Body of pancreas (tissue), 4 donors: ENCODE measurements at places on chromosomes 1 and 21. TPM values are rescaled to one million over a fixed set of nuclear protein-coding genes. Genes with fewer than 3 reads are reported as not detected.

The OR2L13 gene
- total RNA-seq: not detected

The DIRAS3 gene
- 5.3 TPM for total RNA-seq

DNA sequence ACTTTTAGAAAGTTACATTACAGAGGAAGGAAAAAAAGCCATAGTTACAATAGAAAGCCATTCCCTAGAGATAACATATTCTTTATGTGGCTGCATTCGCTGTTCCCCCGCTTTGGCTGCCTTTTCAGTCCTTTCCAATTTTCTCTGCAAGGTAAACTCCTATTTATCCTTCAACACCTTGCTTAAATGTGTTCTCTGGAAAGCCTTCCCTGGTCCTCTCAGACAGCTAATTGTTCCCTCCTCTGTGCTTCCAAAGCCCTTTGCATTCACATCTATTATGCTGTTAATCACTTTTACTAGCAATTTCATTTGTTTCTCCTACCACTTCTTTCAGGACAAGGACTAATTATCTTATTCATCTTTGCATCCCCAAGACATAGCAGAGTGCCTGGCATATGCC, 1.6 kb downstream of the PHC2 start:
- peak overlapping the region; percentile 37 for H3K4me3 ChIP-seq
- H3K27me3 ChIP-seq: no peaks in the 10 kb centered on the region
- H3K36me3 ChIP-seq: no peaks in the 10 kb centered on the region
- DNase-seq: no peak

DNA sequence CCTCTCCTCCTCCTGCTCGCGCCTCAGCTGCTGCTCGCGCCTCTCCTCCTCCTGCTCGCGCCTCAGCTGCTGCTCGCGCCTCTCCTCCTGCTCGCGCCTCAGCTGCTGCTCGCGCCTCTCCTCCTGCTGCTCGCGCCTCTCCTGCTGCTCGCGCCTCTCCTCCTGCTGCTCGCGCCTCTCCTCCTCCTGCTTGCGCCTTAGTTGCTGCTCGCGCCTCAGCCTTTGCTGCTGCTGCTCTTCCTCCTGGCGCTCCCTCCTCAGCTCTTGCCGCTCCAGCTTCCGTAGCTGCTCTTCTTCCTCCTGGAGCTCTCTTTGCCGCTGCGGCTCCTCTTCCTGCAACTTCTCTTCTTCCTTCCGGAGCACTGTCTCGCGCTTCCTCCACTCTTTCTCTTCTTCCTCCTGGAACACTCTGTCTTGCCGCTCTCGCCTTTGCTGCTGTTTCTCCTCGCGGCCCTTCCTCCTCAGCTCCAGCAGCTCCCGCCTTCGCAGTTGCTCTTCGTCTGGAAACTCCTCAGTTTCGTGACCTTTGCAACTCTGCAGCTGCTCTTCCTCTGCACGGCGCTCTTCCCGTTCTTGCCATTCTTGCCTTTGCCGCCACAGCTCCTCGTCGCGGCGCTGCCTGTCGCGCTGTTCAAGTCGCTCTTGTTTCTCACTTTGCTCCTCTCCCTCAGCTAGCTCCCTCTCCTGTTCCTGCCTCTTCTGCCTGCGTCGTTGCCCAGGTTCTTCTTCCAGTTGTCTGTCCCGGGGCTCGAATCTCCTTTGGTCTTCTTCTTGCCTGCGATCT, 3.0 kb downstream of the TCHH start:
- no peak for DNase-seq
- no peak overlapping the region for H3K27ac ChIP-seq
- H3K4me1 ChIP-seq: peaks cover 54% of the 10 kb centered on the region
- H3K36me3 ChIP-seq: no peaks in the 10 kb centered on the region
- peaks cover 55% of the 10 kb centered on the region for H3K27me3 ChIP-seq
- no peak overlapping the region for H3K4me3 ChIP-seq

- no peak overlapping the region for H3K27ac ChIP-seq
- no peaks in the 10 kb centered on the region for H3K36me3 ChIP-seq
- H3K4me3 ChIP-seq: no peak overlapping the region
- no peaks in the 10 kb centered on the region for H3K27me3 ChIP-seq
- no peak for DNase-seq
- H3K4me1 ChIP-seq: no peaks in the 10 kb centered on the region
Measured at GRCh38 chr1:50156241-50157010, 47.7 kb downstream of the ELAVL4 start.

The INAVA gene
- 22.1 TPM for total RNA-seq

DNA sequence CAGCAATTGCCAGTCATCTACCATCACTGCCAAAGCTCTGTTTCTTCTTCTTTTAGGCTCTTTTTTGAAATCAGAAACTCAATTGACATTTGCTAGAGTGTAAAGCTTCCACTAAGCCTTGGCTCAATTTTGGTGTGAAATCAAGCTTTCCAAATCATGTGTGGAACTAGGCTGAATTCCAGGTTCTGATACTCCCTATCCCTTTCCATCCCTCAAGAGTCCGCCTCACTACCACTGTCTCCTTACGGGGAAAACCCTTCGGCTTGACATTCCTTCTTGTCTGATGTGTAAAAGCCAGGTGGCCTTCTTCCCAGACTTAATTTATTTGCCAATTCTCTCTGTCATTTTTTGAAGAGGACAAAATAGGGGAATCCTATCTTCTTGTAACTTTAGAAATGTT, 47.2 kb upstream of the PRMT6 start:
- H3K27me3 ChIP-seq: no peaks in the 10 kb centered on the region
- no peak overlapping the region for H3K27ac ChIP-seq
- no peak for DNase-seq
- H3K4me3 ChIP-seq: no peak overlapping the region
- H3K36me3 ChIP-seq: no peaks in the 10 kb centered on the region
- H3K4me1 ChIP-seq: no peaks in the 10 kb centered on the region

DNA sequence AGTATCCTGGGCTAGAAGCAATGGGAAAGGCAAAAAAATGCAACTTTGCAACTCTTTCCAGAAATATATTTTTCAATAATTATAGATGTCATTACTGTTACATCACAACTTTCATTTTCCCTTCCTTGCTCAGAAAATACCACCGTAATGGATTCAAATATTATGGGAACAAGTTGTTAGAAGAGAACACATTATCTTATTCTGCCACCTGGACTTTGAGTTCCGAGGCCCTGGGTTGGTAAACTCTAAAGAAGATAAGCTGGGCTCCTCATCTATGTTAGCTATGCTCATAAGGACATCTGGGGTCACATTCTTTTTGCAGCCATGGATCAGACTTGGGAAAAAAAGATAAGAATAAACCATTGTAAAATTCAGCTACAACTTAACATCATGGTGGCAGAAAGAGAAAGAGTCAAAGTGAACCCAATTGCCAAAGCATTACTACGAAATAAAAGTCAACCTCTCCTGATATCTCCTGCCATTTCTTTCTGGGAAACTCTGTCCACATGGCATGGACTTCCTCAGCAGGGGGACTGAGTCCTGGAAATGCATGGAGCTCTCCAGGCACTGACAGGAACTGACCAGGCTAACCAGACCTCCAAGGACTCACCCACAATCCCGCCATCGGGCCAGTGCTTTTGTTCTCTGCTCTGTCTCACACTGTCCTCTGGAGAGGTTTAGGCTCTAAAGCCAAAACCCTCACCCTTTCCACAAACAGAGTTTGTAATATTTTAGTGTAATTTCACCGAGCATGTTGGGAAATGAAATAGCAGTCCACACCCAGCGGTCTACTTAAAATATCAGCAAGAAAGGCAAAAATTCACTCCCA, 499.1 kb upstream of the RUNX1 start:
- peak; percentile 20 for DNase-seq
- peaks cover 16% of the 10 kb centered on the region for H3K4me1 ChIP-seq
- no peak overlapping the region for H3K4me3 ChIP-seq
- no peak overlapping the region for H3K27ac ChIP-seq
- H3K36me3 ChIP-seq: no peaks in the 10 kb centered on the region

GRCh38 chr1:47856996-47857395, 140.2 kb downstream of the TRABD2B start:
- H3K4me1 ChIP-seq: no peaks in the 10 kb centered on the region
- no peak overlapping the region for H3K4me3 ChIP-seq
- no peak overlapping the region for H3K27ac ChIP-seq
- no peak for DNase-seq
- no peaks in the 10 kb centered on the region for H3K27me3 ChIP-seq

The MYCL gene
- 28.3 TPM for total RNA-seq

DNA sequence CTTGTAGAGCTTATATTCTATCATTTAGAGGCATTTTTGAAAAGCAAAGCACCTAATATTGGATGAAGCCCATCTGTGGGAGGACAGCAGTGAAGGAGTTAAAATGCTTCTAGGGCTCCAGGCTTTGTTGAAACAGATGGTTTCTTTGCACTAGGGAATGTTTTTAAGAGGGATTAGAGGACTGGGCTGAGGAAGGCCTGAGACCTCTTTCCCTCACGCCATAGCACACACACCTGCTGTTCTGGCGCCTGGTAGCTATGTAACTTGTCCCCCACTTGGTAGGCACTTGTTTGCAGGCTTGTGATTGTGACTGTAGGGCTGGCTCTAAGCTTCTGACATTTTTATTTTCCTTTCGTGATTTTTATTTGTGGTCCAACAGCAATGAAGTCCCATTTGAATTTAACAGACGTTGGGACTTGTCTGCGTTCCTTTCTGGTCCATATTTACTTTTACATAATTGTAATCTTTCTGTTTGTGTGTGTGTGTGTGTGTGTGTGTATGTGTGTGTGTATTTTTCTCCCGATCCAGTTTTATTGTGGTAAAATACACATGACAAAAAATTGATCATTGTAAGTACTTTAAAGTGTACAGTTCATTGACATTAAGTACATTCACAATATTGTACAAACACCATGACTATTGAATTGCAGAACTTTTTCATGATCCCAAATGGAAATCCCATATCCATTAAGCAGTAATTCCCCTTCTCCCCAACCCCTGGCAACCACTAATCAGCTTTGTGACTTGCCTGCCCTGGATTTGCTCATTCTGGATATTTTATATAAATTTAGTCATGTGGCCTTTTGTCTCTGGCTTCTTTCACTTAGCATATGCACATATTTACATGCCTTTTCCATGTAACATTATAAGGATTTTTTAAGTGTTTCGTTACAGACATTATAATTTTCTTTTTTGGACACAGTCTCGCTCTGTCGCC, 33.5 kb upstream of the MACF1 start:
- no peak overlapping the region for H3K4me3 ChIP-seq
- peaks cover 48% of the 10 kb centered on the region for H3K4me1 ChIP-seq
- DNase-seq: no peak
- H3K27me3 ChIP-seq: no peaks in the 10 kb centered on the region
- H3K27ac ChIP-seq: no peak overlapping the region

- H3K27ac ChIP-seq: no peak overlapping the region
- no peaks in the 10 kb centered on the region for H3K4me1 ChIP-seq
- no peak for DNase-seq
Measured at GRCh38 chr1:220453371-220453770, 74.6 kb upstream of the MARK1 start.

DNA sequence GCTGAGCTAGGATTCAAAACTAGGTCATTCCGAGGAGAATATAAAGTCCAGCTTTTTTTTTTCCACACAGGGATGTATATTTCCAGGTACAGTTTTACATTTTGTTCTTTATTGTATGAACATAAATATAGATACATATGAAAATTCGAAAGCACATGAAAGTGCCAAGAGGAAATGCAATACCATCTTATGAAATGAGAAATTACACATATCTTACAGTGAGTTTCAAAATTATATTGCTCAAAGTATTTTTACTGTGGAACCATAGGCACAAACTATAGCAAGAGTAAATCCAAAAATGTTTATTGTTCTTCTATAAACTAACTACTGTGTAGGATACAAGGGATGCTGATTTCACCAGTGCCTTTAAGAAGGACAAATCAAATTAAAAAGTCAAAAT, 39.0 kb downstream of the PTPRC start:
- H3K27ac ChIP-seq: no peak overlapping the region
- H3K27me3 ChIP-seq: no peaks in the 10 kb centered on the region
- no peak overlapping the region for H3K4me3 ChIP-seq
- H3K36me3 ChIP-seq: no peaks in the 10 kb centered on the region

DNA sequence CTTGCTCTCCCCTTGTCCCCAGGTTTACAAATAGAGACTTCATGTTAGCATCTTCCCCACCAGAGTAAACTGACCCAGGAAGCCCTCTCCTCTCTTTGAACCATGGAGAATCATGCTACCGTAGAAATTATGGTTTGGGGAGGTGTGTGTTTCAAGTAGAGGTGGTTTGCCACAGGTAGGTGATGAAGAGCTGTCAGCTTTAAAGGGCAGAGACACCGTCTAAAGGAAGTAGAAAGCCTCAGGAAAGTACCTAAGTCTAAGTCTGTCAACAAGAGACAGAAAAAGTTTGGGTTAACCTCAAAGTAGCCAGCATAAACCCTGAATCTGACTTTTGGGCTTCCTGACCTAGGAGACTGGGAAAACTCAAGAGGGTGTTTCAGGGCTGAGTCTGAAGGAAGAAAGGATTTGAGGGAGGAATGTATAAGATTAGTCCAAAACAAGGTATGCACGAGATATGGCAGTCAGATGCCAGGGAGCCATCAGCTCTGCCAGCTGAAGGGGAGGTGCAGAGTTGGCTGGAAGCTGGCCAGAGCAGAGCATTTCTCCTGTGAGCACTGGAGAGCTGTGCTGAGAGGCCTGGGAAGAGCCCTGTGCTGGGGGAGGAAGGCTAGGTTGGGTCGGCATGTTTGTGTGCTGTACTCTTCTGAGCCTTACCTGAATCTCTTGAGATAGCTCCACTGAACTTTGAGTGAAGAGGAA, 14.3 kb downstream of the ADAMTSL4 start:
- H3K4me3 ChIP-seq: no peak overlapping the region
- DNase-seq: peak; percentile 88
- no peaks in the 10 kb centered on the region for H3K36me3 ChIP-seq
- peaks cover 84% of the 10 kb centered on the region for H3K4me1 ChIP-seq
